ENCODE measurements at places on chromosomes 2 and 18. TPM values are rescaled to one million over a fixed set of nuclear protein-coding genes. Genes with fewer than 3 reads are reported as not detected.

DNA sequence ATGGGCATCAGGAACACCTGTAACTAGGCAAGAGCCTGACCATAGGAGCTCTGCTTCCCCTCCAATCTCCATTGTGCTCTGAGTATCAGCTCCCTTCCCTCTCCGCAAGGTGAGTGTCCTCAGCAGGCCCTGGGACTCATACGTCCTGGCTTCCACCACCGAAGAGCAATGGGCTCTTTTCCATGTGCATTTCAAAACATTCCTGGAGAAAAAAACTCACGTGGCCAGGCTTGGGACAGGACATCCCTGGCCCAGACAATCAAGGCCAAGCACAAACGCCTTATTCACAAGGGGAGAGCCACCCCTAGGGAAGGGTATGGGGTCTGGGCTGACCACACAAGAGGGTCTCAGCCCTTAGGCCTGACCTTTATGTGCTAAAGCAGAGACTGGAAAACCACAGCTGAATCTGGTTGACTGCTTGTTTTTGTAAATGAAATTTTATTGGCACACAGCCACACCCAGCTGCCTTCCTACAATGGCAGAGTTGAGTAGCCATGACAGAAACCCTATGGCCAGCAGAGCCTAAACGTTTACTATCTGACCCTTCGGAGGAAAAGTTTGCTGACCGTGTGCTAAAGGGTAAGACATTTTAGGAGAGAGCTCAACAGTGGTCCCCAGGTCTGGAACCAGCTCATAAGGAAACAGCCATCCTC, 175.7 kb upstream of the ARL4C start:
- no peak for DNase-seq

GRCh38 chr2:176137906-176138305, 8.4 kb downstream of the HOXD8 start:
- no peak for DNase-seq

DNA sequence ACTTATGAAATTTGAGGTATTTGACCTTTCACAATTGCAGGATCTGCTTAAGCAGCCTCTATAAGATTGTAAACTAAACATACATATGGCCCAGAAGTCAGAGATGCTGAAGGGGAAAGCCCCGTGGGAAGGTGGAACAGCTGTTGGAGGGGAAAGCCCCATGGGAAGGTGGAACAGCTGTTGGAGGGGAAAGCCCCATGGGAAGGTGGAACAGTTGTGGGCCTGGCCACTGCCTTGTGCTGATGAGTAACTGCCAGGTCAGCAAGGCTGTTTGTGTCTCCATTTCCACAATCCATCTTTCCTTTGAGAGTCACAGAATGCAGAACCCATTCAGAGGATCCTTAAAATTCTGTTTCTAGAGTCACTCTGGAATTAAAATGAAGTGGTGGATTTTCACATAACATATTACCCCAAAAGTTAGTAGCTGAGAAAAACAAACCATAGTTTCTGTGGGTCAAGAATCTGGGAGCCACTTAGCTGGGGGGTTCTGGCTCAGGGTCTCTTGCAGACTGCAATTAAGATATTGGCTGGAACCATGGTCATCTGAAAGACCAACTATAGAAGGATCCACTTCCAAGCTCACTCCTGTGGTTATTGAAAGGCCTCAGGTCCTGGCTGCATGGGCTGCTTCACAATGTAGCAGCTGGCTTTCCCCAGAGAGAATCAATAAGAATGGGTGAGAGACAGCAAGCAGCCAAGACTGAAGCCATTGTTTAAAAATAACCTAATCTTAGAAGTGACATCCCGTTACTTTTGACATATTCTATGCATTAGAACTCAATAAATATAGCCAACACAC, 86.6 kb upstream of the CAVIN2 start:
- DNase-seq, result no peak

DNA sequence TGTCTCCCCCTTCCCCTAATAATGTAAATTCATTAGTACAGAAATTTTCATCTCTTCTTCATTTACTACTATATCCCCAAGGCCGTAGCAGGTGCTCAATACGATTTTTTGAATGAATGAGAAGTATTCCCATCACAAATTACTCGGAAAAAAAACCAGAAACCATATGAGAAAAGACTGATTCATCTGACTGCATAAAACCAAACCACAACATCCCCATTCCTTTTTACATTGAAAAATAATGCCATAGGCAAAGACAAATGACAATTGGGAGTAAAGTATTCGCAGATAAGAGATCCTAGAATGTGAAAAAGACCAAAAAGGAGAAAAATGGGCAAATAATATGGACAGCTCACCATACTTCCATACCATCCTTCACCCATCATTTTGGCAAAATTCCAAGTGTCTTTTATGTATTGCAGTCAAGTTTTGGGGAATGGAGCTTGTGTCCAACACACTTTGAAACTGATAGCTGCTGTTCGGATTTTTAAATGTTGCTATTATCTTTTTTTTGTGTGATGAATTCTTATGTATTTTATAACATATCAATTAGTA, 1.5 kb downstream of the ZC3H8 start:
- DNase-seq, result no peak

DNA sequence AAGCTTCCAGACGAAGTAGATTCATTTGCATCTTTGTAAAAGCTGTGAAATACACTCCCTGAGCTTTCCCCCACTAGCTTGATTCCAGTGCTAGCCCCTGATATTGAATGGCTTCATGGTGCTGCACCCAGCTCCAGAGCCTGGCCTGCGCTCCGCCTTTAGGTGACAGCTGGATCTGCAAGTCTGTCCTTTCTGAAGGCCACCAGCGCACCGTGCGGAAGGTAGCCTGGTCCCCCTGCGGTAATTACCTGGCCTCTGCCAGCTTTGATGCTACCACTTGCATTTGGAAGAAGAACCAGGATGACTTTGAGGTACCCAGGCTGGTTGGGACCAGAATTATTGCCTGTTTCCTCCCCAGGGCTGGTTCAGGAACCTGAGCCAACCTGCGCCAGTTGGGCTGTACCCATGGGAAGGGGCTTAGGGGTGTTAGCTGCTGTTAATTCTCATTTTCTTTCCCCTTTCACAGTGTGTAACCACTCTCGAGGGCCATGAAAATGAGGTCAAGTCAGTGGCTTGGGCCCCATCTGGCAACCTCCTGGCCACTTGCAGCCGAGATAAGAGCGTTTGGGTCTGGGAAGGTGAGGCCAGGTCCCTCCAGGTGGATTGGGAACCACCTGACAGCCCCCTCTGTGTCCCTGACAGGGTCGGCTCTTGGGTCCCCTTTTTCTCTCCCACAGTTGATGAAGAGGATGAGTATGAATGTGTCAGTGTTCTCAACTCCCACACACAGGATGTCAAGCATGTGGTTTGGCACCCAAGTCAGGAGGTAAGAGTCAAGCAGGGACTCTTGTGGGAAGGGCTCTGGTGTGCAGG, 1.3 kb downstream of the CIAO1 start:
- peak; percentile 52 for DNase-seq

GRCh38 chr18:8515142-8515865, 93.9 kb upstream of the RAB12 start:
- no peak for DNase-seq

GRCh38 chr2:201450954-201451291, 335 bp downstream of the TRAK2 start:
- DNase-seq, result peak; percentile 8

GRCh38 chr2:84022810-84023431, 436.2 kb downstream of the SUCLG1 start:
- peak; percentile 83 for DNase-seq

GRCh38 chr2:70124983-70125480, 37.8 kb downstream of the PCBP1 start:
- peak; percentile 38 for DNase-seq

- peak; percentile 98 for DNase-seq
Measured at GRCh38 chr2:237500681-237501424, 13.8 kb downstream of the MLPH start.

GRCh38 chr2:190664240-190664639, 15.4 kb downstream of the NAB1 start:
- no peak for DNase-seq

DNA sequence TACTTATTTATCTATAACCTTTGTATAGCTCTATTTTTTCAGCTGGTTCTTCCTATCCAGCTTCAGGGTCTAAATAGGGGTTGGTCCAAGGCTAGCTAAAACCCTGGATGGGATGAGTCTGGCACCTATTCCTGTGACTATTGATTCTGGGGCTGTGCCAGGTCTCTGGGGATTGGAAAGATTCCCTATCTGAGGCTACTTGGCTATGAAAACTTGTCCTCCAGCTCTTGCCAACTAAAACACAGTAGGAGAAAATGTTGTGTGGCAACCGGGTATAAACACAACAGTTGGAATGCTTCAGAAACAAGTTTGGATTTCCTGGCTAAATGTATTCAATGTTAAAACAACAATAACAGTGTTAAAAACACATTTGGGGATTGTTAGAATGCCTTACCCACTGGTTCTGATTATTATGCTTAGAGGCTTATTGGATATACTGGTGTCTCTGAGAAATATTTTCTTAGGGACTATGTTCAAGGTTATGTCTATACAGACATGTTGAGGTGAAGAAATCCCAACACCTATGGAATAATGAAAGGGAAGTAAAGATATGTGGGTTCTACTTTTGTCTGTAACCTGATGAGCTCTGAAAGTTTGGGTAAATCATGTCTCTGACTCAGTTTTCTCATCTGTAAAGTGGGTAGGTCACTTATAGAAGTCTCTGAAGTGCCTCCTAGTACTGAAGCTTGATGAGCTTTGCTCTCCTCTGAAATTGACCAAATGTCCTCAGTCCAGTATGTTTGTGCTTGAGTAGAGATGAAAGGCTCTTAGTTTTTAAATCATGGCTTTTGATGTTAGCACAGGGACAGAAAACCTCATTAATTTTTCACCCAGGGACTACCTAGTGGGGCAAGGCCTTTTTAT, 460.7 kb downstream of the MTX2 start:
- no peak for DNase-seq

DNA sequence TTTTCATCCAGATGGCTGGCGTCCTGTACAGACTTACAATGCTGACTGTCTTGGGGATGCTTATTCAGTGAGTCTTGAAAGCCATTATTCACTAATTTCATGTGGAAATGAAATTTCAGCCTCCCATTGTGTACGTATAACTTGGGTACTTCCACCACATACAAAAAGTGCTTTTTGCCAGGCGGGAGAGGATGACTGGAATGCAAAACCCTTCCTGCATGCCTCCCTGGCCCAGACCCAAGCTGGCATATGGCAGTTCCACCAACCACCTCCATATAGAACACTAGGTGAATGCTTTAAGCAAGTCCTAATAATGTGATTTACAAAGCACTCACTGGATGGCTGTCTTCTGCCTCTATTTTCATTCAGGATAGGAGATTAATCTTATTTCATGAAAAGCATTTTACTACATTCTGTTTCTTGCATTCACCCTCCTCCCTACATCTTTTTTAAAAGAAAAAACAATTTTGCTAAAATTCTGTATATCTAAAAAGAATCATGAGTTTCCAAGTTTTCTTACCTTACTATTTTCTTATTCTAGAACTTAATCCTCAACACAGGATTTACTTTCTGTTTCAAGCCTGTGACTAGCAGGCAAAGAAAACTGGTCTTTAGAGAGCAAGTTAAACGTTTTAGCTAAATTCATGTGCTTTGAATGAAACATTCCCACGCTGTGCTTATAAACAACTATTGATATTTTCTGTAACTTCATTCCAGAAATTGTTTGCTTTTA, 327.6 kb downstream of the NCKAP5 start:
- no peak for DNase-seq

GRCh38 chr2:120711694-120712093, 24.0 kb upstream of the GLI2 start:
- no peak for DNase-seq

GRCh38 chr2:38301969-38302702, 74.9 kb downstream of the ATL2 start:
- DNase-seq, result no peak

DNA sequence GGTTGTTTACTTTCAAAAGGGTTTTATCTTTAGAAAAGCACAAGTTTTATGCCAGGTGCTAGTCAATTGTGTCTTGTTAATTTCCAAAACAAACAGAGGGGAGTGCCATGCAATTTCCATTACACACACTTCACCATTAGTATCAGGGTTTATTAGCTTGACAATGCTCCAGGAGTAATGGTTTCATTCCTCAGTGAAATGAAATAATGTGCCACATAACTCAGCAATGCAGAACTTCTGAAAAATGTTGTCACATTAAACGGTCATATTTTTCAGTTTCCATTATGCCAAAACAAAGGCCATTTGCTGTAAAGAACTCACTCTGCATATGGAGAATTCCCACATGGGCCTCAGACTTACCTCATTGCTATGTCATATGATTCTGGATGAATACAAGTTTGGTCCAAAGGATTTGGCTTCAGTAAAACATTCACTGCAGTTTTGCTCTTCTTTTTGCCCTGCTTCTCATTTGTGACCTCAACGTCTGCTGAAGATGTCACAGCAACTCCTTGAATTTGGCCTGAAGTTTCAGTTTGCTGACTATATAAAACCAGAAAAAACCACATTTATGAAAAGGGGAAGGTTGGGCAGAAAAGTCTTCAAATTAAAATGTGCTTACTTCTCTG, 198.2 kb downstream of the SRBD1 start:
- DNase-seq, result no peak

GRCh38 chr18:7116792-7117389, 706 bp downstream of the LAMA1 start:
- DNase-seq, result no peak

Gene SLC11A1
- total RNA-seq, result 0.17 TPM

Gene C2orf66
- total RNA-seq, result 0.51 TPM

Gene CHRND
- not detected for total RNA-seq

Gene MSTN
- not detected for total RNA-seq

Gene FAP
- not detected for total RNA-seq

Gene TEX44
- not detected for total RNA-seq

Gene KIAA2012
- total RNA-seq, result not detected

Gene FHOD3
- 18.1 TPM for total RNA-seq

Gene HOXD13
- 0.36 TPM for total RNA-seq

Gene DUSP11
- 30.4 TPM for total RNA-seq

Gene ASXL3
- total RNA-seq, result not detected

Gene IL36RN
- total RNA-seq, result not detected

Gene CYP1B1
- total RNA-seq, result 37.2 TPM

Gene DOK1
- total RNA-seq, result 6.0 TPM

Gene CDH20
- not detected for total RNA-seq

Gene FARSB
- 32.9 TPM for total RNA-seq

Gene MREG
- total RNA-seq, result 24.4 TPM

Gene SESTD1
- 21.3 TPM for total RNA-seq
